Activated CD4-positive, CD25-positive, alpha-beta regulatory T cell treated with anti-CD3 and anti-CD28 coated beads, Interleukin-2, amount 50 U/mL, for 24 hours (primary cell): ENCODE measurements at places on chromosomes 1 and 21.

- ATAC-seq: no peak
These were observed 19.7 kb downstream of the RNF220 start for GRCh38 chr1:44424747-44425146.

DNA sequence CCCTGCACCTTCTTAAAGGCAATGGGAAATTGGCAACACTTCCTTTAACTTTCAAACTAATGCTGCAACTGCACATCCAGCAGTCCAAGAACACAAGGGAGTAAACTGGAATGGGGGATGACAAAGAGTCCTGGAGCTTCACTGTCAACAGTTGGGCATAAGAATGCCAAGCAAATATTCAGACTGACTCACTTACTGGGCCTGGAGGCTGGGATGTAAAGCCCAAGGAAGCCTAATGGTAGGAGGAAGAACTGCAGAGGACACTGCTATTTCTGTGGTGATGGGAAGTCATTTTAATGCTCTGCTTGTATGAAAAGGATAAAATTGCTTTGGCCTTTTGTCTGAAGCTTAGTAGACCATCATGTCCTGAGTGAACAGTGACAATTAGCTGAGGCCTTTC lies 15.7 kb upstream of the DMRTA2 start:
- ATAC-seq: no peak

DNA sequence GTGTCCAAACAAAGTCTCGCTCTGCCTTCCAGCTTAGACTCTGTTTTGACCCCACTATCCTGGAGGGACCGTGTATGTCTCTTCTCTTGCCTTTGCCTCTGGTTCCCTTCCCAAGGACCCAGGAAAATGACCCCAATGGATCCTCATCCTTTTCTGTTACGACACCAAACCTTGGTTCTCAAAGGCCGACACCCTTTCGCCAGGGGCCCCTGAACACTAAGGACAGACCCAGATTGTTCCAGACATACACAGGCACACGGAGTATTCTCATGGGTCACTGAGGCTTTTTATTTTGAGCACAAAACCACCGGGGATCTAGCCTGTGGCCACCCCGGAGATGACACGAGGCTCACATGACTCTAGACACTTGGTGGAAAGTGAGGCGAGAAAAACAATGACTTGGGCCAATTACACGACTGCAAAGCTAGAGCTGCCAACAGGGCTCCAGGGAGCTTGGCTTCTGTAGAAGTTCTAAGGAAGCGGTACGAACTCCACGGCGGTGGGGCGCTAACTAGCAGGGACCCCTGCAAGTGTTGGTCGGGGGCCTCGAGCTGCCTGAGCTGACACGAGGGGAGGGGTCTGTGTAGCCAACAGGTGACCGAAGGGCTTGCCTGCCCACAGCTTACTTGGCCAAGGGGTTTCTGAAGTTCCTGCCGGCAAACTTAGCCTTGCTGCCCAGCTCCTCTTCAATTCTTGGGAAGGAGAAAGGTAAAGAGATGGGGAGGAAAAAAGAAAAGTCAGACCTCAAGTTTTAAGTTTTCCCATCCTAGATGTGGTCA lies 17.6 kb downstream of the ENO1 start:
- no peak for ATAC-seq

GRCh38 chr1:24139841-24140425 lies 3.0 kb downstream of the IL22RA1 start:
- ATAC-seq: no peak

DNA sequence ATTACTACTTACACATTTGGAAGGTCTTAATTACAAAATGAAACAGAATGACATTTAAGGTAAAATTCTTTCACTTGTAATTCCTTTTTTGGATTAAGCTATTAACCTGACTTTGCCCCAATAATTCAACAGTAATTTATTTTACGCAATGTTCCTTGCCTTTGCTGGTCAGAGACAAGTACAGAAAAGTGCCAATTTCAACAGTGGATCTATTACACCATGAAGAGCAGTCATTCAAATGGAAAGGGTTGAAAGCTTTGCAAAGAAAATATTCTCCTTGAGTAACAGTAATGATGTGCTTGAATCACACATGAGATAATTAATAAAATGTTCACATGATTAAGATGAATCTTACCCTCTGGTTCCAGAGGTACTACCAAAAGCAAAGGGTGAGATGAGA lies 84.7 kb downstream of the APP start:
- ATAC-seq: no peak

DNA sequence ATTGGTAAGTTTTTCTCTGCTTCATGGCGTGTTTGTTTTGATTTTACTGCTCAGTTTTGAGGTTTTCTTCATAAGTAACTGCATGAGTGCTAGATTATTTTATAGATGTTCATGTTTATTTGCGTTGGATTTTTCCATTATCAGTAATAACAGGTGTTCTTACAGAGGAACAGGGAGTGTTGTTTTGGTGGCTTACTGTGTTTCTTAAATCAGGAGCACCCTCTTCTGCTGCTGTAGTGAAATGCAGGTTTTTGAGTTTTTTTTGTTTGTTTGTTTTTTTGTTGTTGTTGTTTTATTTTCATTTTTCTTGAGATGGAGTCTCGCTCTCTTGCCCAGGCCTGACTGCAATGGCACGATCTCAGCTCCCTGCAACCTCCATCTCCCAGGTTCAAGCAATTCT lies 32.6 kb downstream of the CTBS start:
- ATAC-seq: no peak

DNA sequence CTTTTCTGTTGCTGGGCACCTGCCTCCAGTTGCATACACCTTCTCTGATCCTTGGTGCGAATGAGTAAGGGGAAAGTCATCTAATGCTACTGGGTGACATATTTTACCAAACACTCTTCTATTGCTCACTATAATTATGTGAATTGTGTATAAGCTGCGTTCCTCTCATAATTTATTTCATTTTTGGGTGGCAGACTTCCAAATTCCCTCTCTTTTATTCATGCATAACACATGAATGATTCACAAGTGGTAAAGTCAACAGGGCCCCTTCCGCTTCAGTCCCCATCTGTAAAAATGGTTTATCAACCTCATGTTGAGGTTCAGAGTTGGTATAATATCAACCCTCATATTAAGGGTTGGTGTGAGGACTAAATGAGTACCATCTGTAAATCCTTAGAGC lies 3.2 kb upstream of the QSOX1 start:
- ATAC-seq: no peak

DNA sequence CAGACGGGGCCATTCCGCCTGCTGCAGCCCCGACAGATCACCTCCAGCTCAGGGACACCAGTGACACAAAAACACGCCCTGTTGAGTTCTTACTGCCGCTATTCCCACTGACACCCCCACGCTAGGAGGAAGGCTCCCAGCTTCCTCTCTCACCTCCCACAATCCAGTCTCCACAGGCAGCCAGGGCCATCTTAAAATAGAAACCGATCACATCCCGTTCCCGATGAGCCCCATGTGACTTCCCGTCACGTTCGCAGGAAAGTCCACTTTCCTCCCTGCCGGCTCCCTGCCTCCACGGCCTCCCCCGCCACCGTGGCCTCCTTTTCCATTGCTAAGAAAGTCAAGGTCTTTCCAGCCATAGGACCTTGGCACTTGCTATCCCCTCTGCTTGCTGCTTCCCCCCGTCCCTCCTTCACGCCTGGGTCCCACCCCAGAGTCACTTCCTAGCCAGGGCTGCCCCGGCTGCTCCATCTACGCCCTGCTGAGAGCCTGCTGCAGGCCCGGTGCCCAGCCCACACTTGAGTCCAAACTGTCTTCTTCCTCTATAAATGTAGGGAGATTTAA lies 24.0 kb upstream of the DDOST start:
- ATAC-seq: no peak

DNA sequence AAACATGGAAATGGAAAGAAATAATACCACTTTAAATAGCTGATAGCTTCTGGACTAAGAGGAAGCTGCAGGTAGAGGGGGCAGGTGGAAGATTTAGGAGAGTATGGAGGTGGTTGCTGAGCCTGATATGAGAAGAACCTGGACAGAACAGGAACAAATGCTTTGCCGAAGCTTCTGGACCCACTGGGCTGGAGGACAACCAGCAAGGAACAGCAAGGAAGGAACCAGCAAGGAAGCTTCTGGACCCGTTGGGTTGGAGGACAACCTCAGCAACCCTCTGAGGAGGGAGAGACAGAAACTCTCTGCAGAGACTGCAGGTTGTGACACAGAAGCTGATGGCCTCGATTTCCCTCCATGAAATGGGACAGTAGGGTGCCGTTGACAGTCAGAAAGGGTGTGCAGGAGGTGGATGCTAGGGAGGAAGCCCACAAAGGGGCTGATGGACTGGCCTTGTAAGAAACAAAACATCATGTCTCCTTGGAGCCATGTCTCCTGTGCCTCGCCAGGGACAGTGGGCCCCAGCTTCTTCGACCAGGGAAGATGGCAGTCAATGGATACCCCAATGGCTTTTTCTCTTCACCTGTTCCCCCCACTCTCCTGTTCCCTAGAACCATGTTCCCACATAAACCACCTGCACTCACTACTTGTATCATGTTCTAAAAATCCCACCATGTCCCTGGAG lies 8.3 kb upstream of the WNT3A start:
- no peak for ATAC-seq

DNA sequence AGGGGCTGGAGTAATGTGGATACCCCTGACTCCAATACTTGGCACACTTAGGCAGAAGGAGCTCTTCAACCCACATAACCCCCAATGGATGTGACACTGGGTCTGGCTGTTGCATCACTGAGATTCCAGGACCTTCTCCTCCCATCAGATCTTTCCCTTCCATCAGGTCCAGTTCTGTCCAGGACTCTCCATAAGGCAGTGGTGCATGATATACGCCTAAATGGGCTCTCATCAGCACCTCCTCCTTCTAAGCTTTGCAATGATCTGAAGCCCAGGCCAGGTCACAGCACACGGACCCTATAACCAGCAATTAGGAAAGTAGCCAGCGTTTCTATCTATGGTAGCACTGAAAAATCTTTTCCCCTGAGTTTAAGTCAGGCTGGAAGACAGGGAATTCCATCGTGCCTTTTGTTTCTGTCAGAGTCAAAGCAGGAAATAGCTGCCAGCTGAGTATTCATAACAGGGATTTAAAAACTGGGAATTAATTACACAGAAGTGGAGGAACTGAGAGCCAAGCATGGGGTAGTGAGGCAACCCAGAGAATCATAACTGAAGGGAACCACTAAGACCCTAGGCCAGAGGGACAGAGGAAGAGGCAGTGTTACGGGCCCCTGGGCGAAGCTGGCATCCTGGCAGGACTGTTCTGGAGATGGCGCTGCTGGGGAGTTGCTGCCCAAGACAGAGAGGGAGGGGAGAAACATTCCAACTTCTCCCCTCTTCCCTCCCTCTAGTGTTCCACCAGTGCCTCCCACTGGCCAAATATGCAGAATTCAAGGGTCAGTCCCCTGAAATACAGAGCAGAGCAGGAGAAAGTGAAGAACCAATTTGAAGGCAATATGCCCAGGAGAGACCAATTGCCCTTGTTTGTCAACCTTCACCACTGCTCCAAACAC lies 37.5 kb upstream of the HOOK1 start:
- no peak for ATAC-seq

GRCh38 chr1:187390215-187390818 lies 561.6 kb downstream of the PLA2G4A start:
- ATAC-seq: no peak

- no peak for ATAC-seq
These were observed 7.4 kb upstream of the NADK start for GRCh38 chr1:1785666-1786065.

DNA sequence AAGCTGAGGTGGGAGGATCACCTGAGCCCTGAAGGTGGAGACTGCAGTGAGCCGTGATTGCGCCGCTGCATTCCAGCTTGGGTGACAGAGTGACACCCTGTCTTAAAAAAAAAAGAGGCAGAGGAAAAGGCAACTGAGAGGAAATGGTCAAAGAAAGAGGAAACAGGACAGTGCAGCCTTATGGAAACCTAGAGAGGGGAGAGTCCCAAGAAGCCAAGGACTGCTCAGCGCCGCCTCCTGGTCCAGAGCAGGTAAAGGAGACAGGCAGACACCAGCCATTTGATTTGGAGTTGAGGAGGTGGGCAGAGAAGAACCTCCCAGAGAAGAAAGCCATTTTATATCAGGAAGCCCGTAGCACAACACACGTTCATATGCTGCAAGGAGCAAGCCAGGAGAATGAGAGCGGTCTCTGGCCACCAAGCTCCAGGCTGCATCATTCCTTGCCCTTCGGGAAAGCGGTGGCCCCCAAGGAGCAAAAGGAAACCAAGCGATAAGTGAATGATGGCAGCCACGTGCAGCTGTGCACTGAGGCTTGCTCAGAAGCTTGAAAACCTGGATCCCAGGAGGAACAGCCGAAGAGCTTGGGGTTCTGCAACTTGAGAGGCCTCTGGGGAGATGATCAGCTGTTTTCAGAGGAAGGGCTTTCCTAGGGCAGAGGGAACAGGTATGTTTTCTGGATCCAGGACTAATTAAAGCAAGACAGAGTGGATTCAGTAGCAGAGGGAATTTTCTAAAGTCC lies 33.7 kb downstream of the LRRC42 start:
- ATAC-seq: no peak

DNA sequence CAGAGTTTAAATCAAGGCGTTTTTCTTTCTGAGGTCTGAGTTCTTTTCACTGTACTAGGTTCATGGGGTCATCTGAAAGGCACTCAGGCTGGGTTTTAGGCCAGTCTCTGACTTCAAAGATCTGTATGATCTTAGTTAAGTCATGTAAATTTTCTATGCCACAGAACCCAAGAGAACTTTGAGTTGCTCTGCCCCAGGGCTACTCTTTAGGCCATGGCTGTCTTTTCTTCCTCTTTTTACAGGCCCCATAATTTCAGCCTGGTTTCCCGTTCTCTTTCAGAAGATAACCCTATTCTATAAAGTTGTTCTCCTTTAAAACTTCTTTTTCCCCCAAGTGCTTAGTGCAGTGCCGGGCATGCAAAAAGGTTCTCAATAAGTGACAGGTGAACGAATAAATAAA lies 26.1 kb downstream of the METTL13 start:
- ATAC-seq: no peak

GRCh38 chr1:12124693-12125421 lies 41.9 kb upstream of the TNFRSF1B start:
- ATAC-seq: no peak

DNA sequence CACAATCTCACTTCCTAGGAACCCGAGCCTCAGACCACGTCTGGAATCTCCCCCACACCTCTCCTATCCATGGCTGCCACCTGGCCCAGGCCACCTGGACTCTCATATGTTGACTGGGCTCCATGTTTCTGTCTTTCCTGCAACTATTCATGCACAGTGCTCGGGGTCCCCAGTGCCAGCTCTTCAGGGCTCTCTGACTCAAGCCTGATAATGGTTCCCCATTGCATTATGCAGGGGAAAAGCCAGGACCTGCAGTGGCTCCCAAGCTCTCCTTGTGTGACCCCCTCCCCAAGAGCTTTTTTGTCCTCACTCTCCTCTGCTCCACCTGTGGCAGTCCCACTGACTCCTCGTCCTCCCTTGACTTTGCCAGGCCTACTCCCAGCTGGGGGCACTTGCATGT lies 417.6 kb downstream of the NPHP4 start:
- no peak for ATAC-seq

- ATAC-seq: no peak
These were observed 45.4 kb upstream of the MPZL1 start for GRCh38 chr1:167676205-167676915.

- ATAC-seq: no peak
These were observed 440.0 kb upstream of the PLXNA2 start for GRCh38 chr1:208684192-208684591.

GRCh38 chr1:53899206-53899628 lies 5.2 kb downstream of the DIO1 start:
- ATAC-seq: no peak
